Stimulated activated naive CD8-positive, alpha-beta T cell treated with anti-CD3 and anti-CD28 coated beads, Interleukin-15, Interleukin-2, amounts not matched to agents 100 U/mL and 50 U/mL, for 24 hours (primary cell): ENCODE measurements at places on chromosomes 2 and 18.

- peak; percentile 37 for DNase-seq
Observed at GRCh38 chr2:230891064-230891463, 26.3 kb downstream of the ITM2C start.

DNA sequence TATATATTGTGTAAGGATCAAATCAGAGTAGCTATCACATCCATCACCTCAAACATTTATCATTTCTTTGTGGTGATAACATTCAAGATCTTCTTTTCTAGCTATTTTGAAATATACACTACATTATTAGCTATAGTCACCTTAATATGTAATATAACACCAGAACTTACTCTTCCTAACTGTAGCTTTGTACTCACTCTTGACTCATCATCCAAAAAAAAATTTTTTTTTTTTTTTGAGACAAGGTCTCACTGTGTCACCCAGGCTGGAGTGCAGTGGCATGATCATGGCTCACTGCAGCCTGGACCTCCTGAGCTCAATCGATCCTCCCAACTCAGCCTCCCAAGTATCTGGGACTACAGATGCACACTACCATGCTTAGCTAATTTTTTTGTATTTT is 153.3 kb downstream of the EML6 start:
- no peak for DNase-seq

DNA sequence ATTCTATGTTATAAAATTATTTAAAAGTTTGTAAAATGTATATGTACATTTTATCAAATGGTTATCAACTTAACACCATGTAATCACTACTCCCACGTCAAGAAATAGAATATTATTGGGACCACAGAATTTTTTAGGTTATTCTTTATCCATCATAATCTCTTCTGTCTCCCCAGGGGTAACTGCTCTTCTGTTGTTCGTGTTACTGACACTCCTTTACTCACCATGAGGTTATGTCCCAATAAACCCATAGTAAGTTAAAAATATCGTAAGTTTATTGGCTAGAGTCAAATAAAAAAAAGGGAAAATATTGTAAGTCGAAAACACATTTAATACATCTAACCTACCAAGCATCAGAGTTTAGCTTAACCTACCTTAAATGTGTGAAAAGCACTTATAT is 14.0 kb downstream of the OTX1 start:
- DNase-seq = no peak

DNA sequence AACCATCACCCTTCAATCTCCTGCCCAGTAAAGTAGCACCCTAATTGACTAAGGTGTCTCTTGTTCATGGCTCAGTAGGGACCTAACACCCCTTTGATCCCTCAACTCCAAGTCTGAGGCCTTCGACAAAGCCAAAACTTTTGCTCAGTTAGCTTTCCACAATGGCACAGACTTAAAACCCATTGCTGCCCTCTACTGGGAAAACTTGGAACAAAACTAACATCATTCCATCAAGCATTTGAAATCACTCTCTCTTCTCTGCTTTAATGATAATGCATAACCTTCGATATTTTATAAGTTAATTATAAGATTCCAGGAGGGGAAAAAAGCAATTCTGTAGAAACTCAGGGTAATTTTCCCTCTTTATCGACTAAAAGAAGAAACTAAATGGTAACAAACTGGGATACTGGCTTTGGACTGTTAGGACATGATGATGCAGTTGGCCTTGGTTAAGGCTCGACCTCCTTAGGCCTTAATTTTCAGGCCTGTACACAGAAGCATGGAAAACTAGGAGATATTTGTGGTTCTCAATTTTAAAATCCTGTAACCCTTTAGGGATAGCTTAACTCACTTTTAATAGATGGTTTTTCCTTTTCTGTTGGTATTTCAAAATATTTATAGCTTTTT is 127.8 kb downstream of the STK39 start:
- no peak for DNase-seq

DNA sequence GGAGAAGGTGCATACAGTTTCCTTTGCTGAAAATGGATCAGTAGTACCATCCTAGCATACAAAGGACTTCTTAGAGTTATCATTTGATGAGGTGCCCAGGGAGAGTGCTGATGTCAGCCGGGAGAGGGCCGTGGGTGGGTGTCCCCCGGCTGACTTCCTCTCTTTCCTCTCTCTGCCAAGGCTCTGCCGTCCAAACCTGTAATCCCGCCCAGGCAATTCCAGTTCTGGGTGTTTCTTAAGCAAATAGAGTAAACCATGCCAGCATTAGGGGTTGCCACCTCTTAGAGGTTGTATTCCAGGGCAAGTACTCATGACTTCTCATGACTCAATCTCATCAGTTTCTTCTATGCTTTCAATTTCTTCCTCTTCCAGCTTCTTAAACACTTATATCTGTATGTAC is 117.2 kb downstream of the GATA6 start:
- no peak for DNase-seq

DNA sequence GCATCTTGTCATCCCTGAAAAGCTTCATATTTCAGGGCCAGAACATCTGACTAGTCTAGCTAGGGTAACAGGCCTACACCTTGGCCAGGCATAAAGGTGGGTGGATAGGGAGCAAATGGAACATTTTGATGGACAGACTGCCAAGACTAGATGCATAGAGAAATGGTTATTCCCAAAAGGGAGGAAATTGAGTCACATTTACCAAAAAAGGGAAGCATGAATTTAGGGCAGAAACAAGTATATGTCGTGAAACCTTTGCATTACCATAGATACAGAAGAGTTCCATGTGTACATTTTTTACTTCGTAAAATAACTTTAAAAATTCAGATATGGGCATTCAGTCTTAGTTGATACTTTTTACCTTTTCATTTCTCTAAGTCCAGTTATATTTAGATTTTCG is 101.3 kb upstream of the ZEB2 start:
- DNase-seq = no peak

DNA sequence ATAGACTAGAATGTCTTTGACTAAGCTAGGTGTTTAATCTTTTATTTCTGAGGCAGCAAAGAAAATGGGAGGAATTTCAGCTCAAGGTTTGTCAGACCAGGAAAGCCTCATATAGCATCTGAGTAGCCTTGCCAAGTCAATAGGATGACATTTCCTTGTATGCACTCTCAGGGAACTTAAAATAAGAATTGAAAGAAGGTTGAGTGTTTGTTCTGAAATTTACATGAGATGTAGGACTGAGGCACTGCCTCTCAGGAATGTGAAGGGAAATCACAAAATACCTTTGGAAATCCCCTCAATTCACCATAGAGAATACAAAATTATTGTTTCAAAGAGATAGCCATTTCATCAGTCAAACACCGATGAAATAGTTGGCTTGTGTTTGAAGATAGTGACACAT is 392.0 kb upstream of the NRP2 start:
- DNase-seq = no peak

GRCh38 chr18:13574355-13574754 is 152.0 kb downstream of the FAM210A start:
- DNase-seq = no peak

DNA sequence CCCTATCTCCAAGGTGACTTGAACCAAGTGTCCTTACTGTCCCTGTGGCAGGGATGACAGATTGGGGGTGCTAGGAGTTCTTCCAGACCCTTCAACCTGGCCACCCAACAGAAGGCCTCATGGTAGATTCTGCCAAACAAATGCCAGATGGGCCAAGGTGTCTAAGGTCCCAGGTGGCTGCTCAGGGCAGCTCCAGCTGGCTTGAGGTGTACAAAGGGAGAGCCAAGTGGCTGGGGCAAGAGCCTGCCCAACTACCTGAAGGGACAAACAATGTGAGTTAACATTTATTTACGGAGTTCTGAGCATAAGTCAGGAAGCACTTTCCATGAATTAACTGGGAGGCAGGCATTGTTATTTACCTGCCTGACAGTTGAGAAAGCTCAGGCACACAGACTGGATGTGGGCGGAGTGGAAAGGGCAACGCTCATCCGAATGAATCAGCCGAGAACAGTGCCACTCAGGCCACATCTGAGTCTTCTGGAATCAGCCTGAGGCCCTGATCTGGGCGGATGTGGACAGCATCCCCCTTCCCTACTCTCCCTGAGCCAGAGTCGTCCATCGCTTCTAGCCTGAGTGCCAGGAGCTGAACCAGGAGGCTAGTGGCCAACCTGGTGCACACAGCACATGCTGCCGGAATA is 4.4 kb upstream of the KCNIP3 start:
- DNase-seq = no peak

- DNase-seq = no peak
Observed at GRCh38 chr2:124476291-124476690, 451.2 kb downstream of the CNTNAP5 start.

- DNase-seq = no peak
Observed at GRCh38 chr18:811892-812375, at the start of gene YES1. Gene YES1 (minus strand): TSS chr18:812242. CDS start chr18:756827, 55,415 bp downstream.

- DNase-seq = no peak
Observed at GRCh38 chr18:75129717-75130477, 79.0 kb downstream of the PTGR3 start.

GRCh38 chr18:31553800-31554199 is 37.9 kb upstream of the TTR start:
- DNase-seq = no peak

GRCh38 chr2:167986223-167986622 is 261.2 kb downstream of the STK39 start:
- DNase-seq = no peak

DNA sequence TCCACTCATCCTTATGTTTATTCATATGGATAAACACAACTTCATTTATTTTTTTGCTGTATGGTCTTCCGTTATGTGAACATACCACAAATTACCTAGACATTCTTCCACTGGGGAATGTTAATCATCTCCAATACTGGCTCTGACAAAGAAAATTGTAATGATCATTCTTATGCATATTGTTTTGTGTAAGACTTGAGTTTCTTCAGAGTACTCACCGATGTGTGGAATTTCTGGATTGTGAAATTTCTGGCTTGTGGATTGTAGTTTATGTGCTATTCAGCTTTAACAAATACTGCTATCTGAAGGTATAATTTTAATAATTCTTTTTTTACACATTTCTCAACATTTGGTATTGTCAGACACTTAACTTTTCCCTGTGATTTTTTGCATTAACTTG is 212.2 kb upstream of the THUMPD2 start:
- DNase-seq = no peak

DNA sequence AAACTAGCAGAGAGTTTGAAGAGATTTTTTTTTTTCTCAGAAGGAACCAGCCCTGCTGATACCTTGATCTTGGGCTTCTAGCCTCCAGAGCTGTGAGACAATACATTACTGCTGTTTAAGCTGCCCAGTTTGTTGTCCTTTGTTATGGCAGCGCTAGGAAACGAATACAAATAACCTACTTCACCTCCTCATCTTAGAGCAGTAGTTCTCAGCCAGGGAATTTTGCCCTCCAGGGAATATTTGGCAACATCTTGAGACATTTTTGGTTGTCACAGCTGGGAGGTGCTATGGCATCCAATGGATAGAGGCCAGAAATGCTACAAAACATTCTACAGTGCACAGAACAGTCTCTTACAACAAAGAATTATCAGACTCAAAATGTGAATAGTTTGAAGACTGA is 43.9 kb upstream of the BCL11A start:
- no peak for DNase-seq

GRCh38 chr2:7701791-7702190 is 784.6 kb downstream of the RNF144A start:
- no peak for DNase-seq

DNA sequence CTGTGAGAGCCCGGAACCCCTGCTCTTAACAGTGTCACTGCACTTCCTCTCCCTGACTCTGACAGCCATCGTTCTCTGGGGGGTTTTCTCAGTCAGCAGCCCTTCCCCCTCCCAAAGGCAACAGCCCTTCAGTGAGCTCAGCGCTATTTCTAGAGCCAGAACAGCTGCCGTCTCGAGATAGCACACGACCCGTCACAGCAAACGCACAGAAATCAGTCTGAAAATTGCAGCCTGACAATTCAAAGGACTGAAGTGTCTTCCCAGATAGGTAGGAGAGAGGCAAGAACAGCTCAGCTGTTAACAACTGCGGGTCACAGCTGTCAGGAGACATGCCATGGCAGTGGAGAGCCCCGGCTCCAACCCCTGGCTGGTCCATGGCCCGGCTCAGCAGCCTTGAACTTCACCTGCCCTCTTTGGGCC is 45.4 kb downstream of the ST8SIA5 start:
- DNase-seq = no peak

DNA sequence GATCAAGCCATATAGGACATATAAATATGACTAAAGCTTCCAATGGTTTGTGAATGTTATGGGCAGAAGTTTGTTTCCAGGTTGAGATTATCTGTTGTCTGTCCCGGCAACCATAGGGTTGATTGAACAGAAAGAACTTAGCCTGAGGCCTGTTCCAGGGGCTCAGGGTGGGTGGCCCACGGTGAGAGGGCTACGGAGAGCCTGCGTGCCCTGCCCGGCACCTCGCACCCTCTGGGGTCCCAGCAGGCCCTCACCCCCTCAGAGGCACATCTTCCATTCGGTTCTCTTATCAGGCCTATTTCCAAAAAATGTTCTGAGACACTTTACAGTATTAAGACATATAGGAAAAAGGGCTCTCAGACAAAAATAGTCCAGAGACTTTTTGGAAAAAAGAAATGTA is 40.4 kb upstream of the LDLRAD4 start:
- DNase-seq = no peak

DNA sequence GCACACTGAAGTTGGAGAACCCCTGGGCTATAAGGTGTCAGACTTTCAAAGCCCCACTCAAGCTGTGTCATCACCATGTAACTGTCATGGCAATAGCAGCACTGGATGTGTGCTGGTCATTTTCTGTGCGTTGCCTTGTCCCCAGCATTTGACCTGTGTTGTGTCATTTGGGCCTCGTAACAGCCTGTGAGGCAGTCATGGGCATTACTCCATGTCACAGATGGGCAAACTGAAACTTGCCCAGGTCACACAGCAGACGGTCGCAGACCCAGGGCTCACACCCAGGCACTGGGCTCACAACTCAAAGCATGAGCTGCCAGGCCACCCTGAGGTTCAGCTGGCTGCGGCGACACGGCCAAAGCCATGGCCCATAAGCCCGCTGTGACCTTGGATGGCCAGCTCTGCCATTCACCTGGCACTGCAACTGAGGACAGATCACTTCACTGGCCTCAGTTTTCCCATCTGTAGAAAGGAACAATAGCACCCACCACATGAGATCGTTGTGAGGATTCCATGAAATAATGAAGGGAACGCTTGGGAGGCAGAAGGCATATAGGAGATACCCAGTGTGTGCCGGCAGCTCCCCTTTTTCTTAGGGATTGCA is 36.7 kb downstream of the INHBB start:
- no peak for DNase-seq

DNA sequence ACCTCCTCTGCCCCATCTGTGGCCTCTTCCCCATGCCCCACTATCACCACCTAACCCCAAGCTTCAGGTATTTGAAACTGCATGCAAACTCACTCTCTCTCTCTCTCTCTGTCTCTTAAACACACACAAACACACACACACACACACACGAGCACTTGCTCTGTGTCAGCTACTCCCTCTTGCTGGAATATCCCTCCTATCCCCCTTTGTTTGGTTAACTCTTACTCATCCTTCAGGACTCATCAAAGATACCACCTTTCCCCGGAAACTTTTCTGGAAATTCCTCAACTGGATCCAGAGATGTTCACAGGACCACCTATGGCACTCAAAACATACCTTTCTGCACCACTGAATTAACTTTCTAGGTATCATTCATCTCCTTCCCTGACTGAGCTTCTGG is 222.8 kb upstream of the TMEM200C start:
- DNase-seq = no peak

GRCh38 chr2:103959174-103960128 is 894.5 kb upstream of the POU3F3 start:
- no peak for DNase-seq

GRCh38 chr2:215019085-215019484 is 119.3 kb downstream of the ABCA12 start:
- no peak for DNase-seq
